Breast epithelium (tissue), 4 donors: ENCODE measurements at places on chromosomes 3 and 15.
A peak's percentile ranks its signal among the peaks of the same experiment; 100 is the strongest.

DNA sequence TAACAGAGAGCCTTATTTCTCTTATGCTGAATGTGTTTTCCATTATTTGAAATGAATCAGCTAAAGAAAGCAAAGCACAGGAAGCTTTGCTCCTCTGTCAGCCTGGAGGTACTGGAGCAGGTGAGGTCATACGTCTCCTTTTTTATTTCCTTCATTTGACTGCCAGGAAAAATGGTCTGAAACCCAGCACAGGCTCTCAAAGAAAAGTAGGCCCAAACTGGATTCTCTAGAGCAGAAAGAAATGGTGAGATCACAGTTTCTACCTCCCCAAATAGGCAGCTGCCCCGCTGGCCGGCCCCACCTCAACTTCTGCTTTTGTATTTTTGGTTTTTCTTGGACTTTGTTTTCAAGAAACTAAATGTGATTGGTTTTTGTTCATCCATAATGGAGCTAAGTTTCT, 95.1 kb downstream of the RPL39L start:
- no peak overlapping the region for H3K4me3 ChIP-seq
- no peak overlapping the region for H3K27ac ChIP-seq
- H3K27me3 ChIP-seq, result no peaks in the 10 kb centered on the region

DNA sequence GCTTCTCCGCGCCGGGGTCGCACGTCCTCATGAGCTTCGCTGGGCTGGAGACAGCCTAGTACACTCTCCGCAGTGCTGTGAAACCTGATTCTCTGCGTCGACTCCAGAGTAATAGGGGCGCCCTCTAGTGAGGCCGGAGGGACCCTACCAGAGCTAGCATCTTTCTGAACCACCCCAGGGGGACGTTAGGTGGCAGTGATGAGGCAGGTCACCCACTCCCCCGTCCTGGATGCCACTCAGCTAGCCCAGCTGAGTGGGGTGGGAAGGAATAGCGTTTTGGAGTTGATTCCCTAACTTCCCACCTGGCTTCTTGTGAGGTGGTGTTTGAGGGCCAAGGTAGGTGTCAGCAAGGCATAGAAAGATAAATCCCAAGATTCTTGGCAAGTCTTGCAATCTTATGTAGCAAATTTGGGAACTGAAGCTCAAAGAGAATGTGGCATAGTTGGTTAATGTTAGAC, 4.0 kb downstream of the DUOXA2 start:
- H3K4me1 ChIP-seq, result peaks cover 7% of the 10 kb centered on the region
- no peaks in the 10 kb centered on the region for H3K36me3 ChIP-seq
- no peak overlapping the region for H3K4me3 ChIP-seq
- peak; percentile 89 for DNase-seq

GRCh38 chr15:85692321-85692720, 102.4 kb downstream of the KLHL25 start:
- H3K27ac ChIP-seq, result peak overlapping the region; percentile 70
- H3K36me3 ChIP-seq, result peaks cover 3% of the 10 kb centered on the region
- no peak for DNase-seq
- no peaks in the 10 kb centered on the region for H3K27me3 ChIP-seq

- H3K27ac ChIP-seq, result peak overlapping the region; percentile 20
- no peaks in the 10 kb centered on the region for H3K4me1 ChIP-seq
- no peaks in the 10 kb centered on the region for H3K27me3 ChIP-seq
- DNase-seq, result no peak
- no peak overlapping the region for H3K4me3 ChIP-seq
Observed at GRCh38 chr3:179455954-179456353, 4.7 kb upstream of the GNB4 start.

DNA sequence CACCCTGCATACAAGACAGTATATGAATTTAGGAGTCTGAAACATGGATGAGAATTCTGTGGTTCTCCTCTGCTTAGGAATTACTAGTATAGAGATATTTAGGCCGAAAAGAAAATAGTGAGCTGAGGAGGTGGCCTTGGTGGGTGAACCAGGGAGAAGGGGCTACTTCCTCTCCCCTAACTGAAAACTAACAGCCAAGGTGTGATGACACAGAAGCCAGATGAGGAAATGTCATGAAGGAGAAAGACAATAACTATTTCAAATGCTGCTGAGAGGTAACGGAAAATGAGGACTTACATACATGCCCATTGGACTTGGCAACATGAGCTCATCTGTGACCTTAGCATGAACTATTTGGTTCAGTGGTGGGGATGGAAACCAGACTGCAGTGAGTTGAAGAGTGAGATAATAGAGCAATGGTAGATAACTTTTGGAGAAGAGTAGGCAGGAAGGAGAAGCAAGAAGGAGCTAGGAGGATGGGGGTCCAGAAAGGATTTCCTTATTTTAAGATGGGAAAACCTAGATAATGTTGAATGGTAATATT, 114.4 kb upstream of the TSPAN3 start:
- H3K27ac ChIP-seq, result no peak overlapping the region
- H3K27me3 ChIP-seq, result no peaks in the 10 kb centered on the region
- no peak overlapping the region for H3K4me3 ChIP-seq
- H3K4me1 ChIP-seq, result no peaks in the 10 kb centered on the region
- no peak for DNase-seq

GRCh38 chr15:100515758-100516157, 13.0 kb downstream of the CERS3 start:
- H3K4me1 ChIP-seq, result no peaks in the 10 kb centered on the region
- no peak for DNase-seq
- H3K27ac ChIP-seq, result peak overlapping the region; percentile 10

- no peak overlapping the region for H3K27ac ChIP-seq
- H3K27me3 ChIP-seq, result no peaks in the 10 kb centered on the region
- H3K4me1 ChIP-seq, result no peaks in the 10 kb centered on the region
- H3K36me3 ChIP-seq, result no peaks in the 10 kb centered on the region
- DNase-seq, result no peak
- no peak overlapping the region for H3K4me3 ChIP-seq
Observed at GRCh38 chr3:13927295-13927694, 47.4 kb upstream of the WNT7A start.

DNA sequence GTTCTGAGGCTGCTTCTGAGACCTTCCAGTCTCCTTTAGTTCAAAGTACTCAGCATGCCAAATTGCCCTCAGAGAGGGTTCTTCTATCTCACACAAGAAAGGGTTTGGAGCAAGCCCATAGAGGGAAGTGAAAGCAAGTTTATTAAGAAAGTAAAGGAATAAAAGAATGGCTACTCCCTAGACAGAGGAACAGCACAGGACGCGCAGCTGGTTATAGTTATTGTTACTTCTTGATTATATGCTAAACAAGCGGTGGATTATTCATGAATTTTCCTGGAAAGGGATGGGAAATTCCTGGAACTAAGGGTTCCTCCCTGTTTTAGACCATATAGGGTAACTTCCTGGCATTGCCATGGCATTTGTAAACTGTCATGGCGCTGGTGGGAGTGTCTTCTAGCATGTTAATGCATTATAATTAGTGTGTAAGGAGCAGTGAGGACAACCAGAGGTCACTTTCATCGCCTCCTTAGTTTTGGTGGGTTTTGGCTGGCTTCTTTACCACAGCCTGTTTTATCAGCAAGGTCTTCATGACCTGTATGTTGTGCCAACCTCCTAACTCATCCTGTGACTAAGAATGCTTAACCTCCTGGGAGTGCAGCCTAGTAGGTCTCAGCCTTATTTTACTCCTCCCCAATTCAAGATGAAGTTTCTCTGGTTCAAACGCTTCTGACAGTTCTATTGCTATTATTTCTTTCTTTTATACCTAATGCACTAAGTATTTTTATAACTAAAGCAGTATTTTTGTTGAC, 26.3 kb downstream of the SCN11A start:
- H3K4me1 ChIP-seq, result no peaks in the 10 kb centered on the region
- H3K36me3 ChIP-seq, result no peaks in the 10 kb centered on the region
- no peak overlapping the region for H3K27ac ChIP-seq
- no peak for DNase-seq
- H3K4me3 ChIP-seq, result no peak overlapping the region

GRCh38 chr3:139671863-139672646, 5.7 kb downstream of the NMNAT3 start:
- H3K36me3 ChIP-seq, result no peaks in the 10 kb centered on the region
- no peak for DNase-seq
- H3K4me3 ChIP-seq, result no peak overlapping the region
- no peaks in the 10 kb centered on the region for H3K27me3 ChIP-seq
- H3K27ac ChIP-seq, result no peak overlapping the region

DNA sequence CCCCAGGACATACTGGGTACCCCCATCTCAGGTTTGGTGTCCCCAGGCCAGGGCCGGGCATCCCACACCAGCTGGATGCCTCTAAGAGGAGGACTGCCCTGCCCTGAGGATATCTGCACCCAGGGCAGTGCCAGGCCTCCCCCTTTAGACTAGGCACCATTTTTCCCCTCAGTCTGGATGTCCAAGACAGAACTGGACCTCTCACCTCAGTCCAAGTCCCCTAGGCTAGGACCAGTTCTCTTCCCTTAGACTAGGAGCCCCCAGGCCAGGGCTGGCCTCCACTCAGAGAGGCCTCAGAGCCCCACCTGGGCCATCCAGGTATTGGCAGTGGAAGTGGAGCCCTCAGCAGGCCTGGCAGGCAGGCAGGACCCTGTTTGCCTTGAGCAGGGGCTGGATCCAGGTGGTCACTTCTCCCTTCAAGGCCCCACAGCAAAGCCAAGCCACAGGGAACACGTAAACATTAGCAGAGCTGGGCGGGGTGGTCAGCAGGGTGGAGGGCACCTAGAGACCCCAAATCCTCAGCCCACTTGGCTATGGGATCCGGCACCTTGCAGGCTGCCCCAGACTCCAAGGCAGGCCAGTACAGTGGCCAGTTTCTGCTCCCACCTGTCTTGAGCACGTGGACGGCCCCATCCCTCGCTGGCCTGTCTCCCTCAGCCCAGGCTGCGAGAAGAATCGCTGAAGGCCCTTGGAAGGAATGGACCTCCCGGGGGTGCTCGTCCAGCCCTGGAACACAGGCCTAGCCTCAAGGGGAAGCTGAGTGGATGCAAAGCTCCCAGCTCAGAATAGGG, 28.3 kb downstream of the PTH1R start:
- H3K36me3 ChIP-seq, result no peaks in the 10 kb centered on the region
- H3K4me3 ChIP-seq, result no peak overlapping the region
- peaks cover 2% of the 10 kb centered on the region for H3K4me1 ChIP-seq
- H3K27me3 ChIP-seq, result no peaks in the 10 kb centered on the region
- no peak for DNase-seq

DNA sequence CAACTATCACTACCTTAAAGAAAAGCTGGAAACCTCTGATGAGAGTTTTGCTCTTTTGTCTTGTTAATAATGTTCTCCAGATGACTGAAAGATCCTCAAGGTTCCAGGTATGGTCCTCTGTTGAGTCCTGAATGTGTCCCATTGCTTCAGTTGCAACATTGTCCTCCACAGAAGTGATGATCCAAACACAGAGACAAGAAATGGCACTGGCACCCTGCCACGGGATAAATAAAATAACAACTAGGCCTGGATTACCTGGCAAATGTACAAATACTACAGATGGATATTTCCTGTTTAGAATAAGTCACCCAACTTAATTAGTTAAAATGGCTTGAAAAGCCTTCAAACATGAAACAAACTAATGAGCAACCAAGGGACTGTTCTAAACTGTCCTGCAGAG, 58.3 kb downstream of the EIF3J start:
- DNase-seq, result peak; percentile 58
- no peaks in the 10 kb centered on the region for H3K27me3 ChIP-seq
- no peak overlapping the region for H3K4me3 ChIP-seq
- H3K4me1 ChIP-seq, result no peaks in the 10 kb centered on the region
- H3K27ac ChIP-seq, result no peak overlapping the region

- H3K4me1 ChIP-seq, result no peaks in the 10 kb centered on the region
- H3K27ac ChIP-seq, result no peak overlapping the region
- no peak for DNase-seq
- no peak overlapping the region for H3K4me3 ChIP-seq
- H3K36me3 ChIP-seq, result no peaks in the 10 kb centered on the region
Observed at GRCh38 chr3:154152741-154153140, 31.6 kb downstream of the ARHGEF26 start.
